ENCODE measurements at places on chromosomes 13 and 19.
A peak's percentile ranks its signal among the peaks of the same experiment; 100 is the strongest.

DNA sequence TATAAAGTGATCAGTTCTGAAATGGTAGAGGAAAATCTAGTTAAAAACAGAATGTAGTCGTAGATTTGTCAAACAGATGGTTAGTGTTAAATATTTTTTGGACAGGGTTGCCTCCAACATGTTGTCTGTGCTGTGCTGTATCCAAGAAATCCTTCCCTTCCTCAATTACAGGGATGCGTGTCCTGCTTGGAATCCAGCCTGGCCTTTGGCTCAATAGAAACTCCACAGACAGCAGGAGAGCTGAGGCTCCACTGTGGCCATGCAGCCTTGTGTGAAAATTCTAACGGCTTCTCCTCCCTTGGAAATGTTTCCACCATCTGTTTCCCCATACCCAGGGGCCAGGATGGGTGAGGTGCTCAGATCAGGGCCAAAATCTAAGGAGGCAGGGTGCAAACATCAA, 67.7 kb upstream of the USP29 start:
- DNase-seq, result no peak

DNA sequence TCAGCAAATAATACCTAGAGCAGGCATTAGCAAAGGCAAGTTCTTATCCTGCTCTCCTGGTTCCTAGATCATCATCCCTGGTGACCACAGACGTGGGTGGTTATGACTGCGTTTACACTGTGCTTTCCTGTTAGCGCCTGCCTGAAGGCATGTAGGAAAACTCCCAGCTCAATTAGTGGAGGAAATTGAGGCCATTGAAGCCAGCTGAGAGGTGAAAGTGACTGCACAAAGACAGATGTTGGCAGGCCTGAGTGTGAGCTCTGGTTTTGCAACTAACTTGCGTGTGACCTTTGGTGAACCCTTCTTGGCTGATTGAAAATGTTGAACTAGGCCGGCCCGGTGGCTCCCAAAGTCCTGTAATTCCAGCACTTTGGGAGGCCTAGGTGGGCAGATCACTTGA, 17.5 kb upstream of the NWD1 start:
- DNase-seq, result no peak

- DNase-seq, result no peak
Observed at GRCh38 chr19:33814181-33815165, 17.8 kb downstream of the KCTD15 start.

DNA sequence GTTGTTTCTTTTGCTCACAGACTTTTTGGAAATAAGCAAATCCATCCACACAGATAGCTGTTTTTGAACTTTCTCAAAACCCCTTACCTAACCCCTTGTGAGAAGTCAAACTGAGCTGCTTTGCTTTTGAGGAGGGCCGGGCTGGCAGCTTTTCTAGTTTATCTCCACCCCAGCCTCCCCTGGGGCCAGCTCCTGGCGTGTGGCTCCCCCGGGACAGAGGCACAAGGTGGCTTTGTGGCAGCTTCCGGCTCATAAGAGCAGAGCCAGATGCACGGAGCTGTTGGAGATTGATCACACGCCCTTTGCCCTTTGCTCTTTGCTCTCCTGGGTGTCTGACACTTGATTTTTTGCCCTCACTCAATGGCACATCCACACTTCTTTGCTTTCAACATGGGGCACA, 24.9 kb upstream of the RNF113B start:
- DNase-seq, result no peak

- DNase-seq, result no peak
Observed at GRCh38 chr13:100710176-100710575, 35.6 kb upstream of the TMTC4 start.

DNA sequence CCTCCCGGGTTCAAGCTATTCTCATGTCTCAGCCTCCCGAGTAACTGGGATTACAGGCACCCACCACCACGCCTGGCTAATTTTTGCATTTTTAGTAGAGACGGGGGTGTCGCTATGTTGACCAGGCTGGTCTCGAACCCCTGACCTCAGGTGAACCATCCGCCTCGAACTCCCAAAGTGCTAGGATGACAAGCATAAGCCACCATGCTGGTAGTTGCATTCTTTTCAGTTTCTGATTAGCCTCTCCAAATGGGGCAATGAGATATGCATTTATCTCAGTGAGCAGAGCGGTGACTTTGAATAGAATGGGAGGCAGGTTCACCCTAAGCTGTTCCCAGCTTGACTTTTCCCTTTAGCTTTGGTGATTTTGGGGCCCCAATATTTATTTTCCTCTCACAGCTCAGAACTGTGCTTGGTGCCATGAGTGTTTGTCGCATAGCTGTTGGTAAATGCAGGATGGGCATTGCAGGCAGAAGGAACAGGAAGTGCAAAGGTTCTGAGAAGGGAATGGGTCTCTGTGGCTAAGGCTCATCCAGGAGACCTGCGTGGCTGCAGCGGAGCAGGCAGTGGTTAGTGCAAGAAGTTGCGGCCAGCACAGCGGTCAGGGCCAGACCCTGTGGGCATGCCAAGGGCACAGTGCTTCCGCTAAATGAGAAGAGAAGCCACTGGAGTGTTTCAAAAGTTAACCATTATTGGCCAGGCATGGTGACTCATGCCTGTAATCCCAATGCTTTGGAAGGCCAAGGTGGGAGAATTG, 20.7 kb downstream of the LYPD3 start:
- no peak for DNase-seq

- DNase-seq, result no peak
Observed at GRCh38 chr19:42149447-42150202, 17.4 kb upstream of the POU2F2 start.

DNA sequence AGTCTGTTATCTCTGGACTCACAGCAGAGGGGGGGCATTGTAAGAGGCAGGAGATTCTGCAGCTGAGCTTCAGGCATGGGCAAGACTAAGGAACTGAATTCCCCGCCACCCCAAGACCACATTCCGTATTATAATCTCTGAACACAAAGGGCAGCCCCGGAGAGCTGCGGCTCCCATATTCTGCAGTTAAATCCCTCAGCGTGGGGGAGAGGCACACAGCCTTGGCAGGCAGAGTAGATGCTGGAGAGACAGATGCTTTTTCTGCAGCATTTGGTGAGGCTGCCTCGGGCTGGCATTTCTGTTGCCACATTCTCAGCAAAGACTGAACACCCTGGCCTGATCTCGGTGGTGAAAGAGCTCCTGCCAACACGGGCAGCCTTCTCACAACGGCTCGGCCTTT, 12.9 kb downstream of the CHAF1A start:
- DNase-seq, result no peak

DNA sequence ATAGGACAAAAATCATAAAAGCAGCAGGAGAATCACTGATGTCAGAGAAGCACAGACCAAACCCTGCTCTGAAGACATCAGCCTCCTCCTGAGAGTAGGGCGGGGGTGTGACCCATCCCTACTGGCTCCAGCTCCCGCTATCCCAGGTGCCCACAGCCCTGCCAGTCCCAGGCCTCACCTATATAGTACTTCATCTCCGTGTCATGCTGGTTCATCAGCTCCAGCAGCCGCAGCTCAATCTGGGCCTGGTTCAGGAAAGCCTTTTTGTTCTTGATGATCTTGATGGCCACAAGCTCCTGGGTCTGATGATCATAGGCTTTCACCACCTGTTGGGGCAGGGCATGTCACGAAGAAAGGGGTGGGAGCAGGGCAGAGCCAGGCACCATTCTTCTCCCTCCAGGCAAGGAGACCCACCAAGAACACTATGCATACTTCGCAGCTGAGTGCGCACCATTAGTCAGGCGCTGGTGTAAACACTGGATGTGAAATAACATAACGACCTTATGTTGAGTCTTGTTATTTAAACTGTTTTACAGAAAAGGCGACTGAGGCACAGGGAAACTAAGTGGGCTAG, 4.2 kb downstream of the DYRK1B start:
- no peak for DNase-seq

- no peak for DNase-seq
Observed at GRCh38 chr13:36986462-36987240, 12.5 kb downstream of the ALG5 start.

- no peak for DNase-seq
Observed at GRCh38 chr19:55598034-55598433, 1.3 kb downstream of the FIZ1 start.

- DNase-seq, result no peak
Observed at GRCh38 chr13:113337976-113338375, 26.0 kb downstream of the GRTP1 start.

DNA sequence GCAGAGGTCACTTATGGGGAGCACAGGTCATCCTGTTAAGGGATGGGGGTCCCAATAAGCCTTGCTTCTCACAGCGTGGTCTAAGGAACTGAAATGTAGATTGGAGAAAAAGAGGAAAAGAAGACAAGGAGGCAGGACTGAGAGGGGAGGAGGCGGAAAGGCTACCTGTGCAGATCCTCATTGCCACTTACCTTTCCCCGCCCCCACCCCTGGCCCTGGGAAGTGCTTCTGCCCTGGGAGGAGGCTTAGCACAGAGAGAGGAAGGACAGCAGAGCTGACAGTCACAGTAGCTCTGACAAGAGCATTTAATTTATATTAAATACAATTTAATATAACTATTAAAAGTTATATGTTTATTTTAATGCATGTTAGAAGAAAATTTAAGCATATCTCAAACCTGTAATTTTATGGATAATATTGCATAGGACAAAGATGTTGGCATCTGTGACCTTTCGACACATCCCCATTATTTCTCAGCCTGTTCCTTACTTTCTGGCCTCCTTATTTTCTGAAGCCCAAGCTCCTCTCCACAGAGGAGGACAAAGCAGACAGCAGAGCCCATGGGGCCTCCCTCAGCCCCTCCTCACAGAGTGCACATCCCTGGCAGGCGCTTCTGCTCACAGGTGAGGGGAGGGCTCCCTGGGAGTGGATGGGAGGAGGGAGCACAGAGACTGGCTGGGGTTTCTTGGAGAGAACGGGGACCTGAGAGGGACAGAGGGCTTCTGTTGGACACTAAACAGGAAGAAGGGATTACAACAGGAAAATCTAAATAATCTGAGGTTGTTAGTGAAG, 23.4 kb downstream of the CEACAM21 start:
- DNase-seq, result no peak

GRCh38 chr13:50512474-50513299, 330.8 kb downstream of the DLEU7 start:
- peak; percentile 7 for DNase-seq

DNA sequence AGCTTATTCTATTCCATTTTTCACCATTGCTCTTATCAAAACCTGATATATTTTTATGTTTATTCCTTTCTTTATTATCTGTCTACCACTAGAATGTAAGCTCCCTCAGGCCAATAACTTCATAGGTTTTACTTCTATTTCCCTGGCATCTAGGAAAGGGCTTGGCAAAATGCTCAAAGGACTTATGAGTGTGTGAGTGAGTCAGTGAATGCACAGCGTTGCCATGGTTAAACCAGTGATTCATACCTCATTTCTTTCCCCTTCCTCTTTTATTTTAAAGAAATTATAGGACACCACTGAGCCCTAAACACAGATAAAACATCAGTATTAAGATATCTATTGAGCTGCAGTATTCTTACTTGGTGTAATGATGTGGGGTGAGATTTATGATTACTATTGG, 162.1 kb downstream of the GPC6 start:
- DNase-seq, result no peak

DNA sequence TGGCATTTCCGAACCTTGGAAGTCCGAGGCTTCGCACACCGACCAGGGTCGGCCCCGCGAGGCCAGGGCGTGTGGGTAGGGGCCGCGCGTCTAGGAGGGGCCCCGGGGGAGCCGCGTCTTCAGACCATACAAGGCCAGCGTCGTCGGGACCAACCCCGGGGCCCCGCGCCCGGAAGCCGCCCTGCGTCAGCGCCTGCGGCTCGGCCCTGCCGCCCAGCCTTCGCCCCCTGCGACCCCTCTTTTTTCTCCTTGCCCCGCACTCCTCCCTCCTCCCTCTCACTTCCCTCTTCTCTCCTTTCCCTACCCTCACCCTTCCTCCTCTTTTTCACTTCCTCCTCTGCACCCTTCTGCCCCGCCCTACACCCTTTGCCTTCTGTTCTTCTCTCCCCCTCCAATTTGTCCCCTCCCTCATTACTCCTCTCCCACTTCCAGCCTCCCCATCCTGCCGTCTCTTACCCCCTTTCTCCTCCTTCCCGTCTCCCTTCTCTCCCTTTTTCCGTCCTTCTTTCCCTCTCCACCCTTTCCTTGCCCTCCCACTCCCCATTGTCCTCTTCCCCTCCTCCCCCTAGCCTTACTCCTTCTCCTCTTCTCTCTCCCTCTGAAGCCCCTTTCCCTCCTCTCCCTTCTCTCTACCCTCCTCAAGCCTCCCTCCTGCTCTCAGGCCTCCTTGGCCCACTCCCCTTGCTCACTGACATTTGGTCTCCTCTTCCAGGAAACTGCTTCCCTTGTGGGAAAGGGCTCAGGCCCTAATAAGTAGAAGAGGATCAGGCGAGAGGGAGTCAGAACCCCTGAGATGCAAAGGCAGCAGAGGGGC, 2.2 kb upstream of the PLEKHG2 start:
- no peak for DNase-seq

GRCh38 chr13:28527629-28528028, 32.7 kb upstream of the FLT1 start:
- no peak for DNase-seq

GRCh38 chr13:50783066-50783465, 60.4 kb downstream of the DLEU7 start:
- DNase-seq, result no peak

DNA sequence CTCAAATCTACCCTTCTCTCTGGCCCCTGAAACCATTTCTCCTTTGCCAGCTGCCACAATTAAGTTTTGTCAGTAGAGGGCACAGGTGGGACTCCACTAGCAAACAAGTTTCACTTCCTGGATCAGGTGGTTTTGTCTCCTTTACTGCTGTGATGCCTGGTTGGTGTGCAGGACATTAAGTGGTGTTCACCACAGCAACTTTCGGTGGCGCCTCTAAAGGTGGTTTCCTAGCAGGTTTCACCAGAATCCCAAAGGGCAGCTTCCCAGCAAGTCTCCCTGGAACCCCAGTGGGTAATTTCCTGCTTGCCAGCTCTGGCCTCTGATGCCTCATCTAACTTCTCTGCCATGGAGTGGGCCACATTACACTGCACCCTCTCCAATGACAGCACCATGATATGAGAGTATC, 16.6 kb downstream of the MED4 start:
- no peak for DNase-seq

GRCh38 chr19:7288977-7289376, 5.2 kb downstream of the INSR start:
- no peak for DNase-seq

DNA sequence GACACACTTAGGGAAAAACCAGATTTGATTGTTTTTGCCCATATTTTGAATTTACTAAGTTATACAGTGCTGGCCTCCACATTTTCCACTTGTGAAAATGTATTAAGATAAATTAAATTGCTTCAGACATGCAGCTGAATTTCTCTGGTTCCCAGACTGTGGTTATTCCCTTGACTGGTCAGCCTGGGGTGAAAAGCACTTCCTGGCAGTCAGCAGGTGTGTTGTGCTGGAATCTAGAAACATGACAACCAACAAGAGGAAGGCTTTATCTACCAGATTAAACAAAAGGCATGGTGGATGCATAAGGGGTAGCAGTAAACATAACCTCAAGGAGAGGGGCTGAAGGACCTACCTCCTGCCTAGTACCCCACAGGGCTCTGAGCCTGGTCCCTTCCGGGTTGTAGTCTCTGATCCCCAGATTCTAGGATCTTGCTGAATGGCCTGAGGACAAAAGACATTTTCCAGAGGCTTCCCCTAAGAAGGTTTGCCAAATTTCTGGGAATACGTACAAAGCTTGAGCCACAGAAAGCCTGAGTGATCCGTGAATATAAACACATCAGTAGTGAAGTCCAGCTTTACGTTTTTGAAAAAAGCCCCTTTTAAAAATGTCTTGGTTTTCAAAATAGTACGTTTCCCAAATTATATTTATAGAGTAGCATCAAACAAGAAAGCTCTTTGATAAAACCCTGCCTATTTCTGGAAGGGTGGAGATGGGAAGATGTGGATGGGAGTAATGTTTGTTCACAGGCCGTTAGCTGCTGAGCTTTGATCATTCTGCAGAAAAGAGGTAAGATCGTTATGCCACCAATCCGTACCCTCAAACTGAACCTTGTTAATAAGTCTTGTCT, 133.4 kb downstream of the LACC1 start:
- DNase-seq, result no peak

GRCh38 chr13:75740031-75740430, 103.9 kb downstream of the LMO7 start:
- no peak for DNase-seq

Data from stimulated activated CD4-positive, alpha-beta T cell treated with anti-CD3 and anti-CD28 coated beads, Interleukin-12 subunit alpha, Interleukin-12 subunit beta, amount 100 ng/mL, for 24 hours (primary cell).